ENCODE measurements at places on chromosomes 2 and 18. TPM values are rescaled to one million over a fixed set of nuclear protein-coding genes. Genes with fewer than 3 reads are reported as not detected.

- no peak for DNase-seq
These were observed 6.9 kb upstream of the STAT1 start for GRCh38 chr2:191020742-191021381.

DNA sequence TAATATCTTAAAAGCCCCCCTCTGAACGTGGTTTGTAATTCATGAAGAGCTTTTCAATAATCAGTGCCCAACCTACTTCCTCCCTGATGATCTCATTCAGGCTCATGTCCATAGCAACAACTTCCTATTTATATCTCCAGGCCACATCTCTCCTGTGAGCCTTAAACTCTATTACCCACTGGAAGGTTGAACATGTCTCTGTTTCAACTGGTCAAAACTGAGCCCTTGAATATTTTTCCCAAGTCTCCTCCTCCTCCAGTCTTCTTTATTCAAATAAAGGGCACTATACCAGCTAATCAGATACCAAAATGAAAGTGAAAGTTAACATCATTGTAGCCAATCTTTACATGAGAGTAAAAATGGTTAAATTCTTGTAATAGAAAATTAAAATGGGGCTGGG is 63.7 kb upstream of the ITGA4 start:
- no peak for DNase-seq

GRCh38 chr2:12196495-12196894 is 450.1 kb downstream of the LPIN1 start:
- DNase-seq = no peak

GRCh38 chr2:85042330-85042729 is 71.4 kb downstream of the KCMF1 start:
- no peak for DNase-seq

DNA sequence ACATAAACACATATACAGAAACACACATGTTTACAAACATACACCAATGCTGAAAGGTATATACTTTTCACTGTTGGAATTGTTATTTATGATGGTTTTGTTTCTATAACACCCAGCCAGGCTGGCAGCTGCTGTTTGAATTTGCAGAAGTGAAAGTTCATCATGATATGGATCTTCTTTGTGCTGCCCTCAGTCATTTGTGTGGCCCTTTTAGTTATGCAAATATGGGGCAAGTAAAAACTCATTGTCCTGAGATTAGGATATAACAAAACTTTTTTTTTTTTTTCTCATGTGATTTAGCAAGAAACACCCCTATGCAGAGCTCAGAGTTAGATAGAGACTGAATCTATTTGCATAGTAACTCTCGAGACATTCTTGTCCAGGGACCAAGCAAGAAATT is 714.1 kb downstream of the KCNJ3 start:
- DNase-seq = no peak

DNA sequence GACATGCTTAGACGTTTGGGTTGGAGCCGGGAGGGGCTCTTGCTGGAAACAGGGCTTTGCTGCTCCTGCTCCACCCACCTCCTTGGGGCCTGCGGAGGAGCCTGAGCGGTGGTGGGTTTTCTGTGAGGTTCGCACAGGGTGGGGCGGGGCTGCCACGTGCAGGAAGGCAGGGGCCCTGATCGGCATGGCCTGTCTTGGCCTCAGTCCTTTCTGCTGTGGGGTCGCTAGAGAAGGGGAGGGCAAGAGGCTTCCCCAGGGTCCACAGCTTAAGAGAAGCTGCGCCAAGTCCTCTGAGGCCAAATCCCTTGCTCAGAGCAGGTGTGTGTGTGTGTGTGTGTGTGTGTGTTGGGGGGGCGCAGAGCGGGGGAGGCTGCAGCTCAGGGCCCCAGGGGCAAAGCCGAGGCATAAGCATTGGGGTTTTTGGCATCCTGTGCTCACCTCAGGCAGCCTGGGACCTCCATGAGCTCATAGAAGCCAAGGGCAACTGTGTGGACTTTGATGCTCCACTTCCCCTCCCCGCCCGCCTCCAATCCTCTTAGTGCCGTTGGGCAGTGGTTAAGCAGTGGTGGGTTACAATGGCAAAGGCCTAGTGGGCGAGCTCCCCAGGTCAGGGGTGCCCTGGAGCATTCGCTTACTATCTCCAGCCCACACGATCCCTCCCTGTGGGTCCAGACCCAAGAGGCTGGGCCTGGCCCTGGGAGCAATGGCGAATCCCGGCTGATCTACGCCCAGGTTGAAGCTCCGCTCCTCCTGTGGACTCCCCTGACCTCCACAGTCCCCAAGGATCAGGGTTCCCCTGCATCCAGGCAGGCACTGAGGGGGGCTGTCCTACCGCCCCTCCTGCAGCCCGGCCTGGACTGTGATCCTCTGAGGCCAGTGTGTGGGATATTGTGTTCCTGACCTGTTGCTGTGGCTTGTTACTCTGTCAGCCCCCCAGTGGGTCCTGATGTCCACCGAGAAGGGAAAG is 28.9 kb downstream of the TOGARAM2 start:
- DNase-seq = no peak

DNA sequence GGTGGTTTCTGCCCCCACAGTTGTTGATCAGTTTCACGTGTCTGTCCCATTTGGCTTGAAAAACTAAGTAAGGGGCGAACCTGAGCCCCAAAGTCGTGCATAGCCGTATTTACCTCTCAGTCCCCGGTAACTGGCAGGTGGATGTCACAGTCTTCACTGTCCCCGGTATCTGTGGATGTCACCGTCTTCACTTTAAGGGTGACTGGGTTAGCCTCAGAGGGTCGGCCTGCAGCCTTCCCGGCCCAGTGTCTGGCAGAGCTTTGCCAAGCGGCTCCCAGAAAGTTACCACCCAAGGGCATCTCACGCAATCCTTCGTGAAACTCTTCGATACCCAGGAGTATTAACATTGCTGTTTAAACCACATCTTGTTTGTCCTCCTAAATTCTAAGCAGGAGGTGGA is 125.3 kb upstream of the CTDP1 start:
- DNase-seq = no peak

DNA sequence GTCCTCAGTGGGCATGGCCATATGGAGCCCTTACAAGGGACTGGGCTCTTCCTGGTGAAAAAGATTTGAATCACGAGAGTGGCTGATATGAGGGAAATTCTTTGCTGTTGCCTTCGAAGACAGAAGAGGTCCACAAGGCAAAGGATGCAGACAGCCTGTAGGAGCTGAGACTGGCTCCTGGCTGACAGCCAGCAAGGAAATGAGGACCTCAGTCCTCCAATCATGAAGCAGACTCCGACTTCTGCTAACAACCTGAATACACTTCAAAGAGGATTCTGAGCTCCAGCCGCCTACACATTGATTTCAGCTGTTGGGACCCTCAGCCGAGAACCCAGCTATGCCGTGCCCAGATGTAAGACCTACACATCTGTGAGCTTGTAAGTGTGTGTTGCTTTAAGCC is 3.0 kb upstream of the ST8SIA5 start:
- no peak for DNase-seq

Gene SLC9A4
- 0.10 TPM for total RNA-seq

Gene CABYR
- 1.3 TPM for total RNA-seq

Gene MAP3K19
- total RNA-seq = not detected

Gene CHRNG
- not detected for total RNA-seq

Gene BUB1
- total RNA-seq = 141 TPM

Gene SOCS6
- 3.8 TPM for total RNA-seq
